HT1080 (cell line): ENCODE measurements at places on chromosomes 11 and 22. TPM values are rescaled to one million over a fixed set of nuclear protein-coding genes. Genes with fewer than 3 reads are reported as not detected.

GRCh38 chr11:94809251-94809650 is 41.1 kb downstream of the AMOTL1 start:
- DNase-seq = no peak

DNA sequence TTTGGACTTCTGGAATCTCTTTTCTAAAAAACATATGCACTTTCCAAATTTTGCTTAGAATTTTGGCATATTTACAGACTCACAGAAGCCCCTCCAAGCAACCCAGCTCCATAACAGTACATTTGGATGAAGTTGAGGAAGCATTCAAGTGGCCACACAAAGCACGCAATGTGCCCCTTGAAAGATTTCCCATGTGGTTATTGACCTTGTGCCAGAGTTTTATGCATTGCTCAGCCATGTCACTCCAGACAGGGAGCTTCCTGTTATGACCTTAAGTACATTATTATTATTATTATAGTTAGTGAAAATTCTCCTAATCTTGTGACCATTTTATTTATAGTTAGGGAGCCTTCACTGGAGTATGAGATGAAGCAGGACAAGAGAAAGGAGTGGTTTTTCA is 35.0 kb upstream of the BDNF start:
- no peak for DNase-seq

DNA sequence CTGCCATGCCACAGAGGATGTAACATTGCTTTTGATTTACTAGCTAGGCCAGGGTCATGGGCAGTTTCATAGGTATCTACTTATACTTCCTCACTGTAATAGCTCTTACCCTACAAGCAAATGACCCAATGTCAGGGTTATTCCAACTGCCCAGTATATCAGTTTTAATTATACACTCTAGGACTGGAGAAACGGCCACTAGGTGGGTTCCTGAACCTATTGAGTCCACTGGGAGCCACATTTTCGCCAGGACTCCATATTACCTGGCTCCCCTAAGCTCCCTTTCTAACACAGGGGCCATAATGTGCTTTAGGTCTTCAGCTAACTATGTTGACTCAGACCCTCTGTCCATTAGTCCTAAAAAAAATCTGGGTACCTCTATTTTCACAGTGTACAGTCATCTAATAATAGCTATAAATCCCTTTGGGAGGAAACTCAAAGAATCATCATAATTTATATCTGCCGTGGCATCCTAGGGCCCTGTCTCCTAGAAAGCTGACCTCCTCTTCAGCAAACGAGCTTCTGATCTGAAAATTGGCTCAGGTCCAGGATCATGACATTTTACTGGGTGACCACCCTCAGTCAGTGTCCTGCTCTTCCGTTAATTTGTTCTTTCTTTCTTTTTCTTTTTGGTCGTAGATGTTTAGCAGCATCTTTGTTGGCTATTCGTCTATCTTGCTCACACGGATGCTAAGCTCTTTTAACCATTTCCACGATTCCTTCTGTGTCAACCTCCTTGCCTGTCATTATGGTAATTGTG is 244.3 kb downstream of the FAM76B start:
- DNase-seq = no peak

The ANO9 gene
- not detected in 2 replicates for total RNA-seq

The ASRGL1 gene
- total RNA-seq = 12.2 and 13.6 TPM in 2 replicates

The KDELR3 gene
- 9.1 and 11.8 TPM in 2 replicates for total RNA-seq
